ENCODE measurements at places on chromosomes 6 and 20. TPM values are rescaled to one million over a fixed set of nuclear protein-coding genes. Genes with fewer than 3 reads are reported as not detected.

- H3K27me3 ChIP-seq = no peaks in the 10 kb centered on the region
- no peak overlapping the region for H3K27ac ChIP-seq
- no peaks in the 10 kb centered on the region for H3K36me3 ChIP-seq
- no peaks in the 10 kb centered on the region for H3K4me1 ChIP-seq
- peak; percentile 59 for DNase-seq
These were observed 154.9 kb downstream of the OR2B2 start for GRCh38 chr6:27757307-27757706.

DNA sequence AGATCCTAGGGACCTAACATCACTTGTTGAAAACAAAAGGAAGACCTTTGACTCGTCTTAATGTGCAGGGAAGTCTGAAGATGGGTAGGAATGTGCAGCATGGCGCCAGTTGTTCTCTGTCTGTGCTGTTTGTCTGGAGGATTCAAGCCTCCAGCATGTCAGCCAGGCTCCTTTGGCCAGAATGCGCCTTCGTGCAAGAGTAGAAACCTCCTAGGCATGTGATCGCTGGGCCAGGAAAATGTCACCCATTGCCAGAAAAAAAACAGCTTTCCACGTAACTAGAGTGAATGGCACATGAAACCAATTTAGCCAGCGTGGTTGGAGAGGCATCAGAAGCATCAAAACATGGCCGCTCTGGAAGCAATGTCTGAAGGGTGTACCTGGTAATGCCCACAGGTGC lies 132.7 kb downstream of the EDN1 start:
- H3K36me3 ChIP-seq = no peaks in the 10 kb centered on the region
- no peak for DNase-seq
- H3K27ac ChIP-seq = no peak overlapping the region
- no peak overlapping the region for H3K4me3 ChIP-seq
- no peaks in the 10 kb centered on the region for H3K4me1 ChIP-seq

- peak; percentile 56 for DNase-seq
- H3K27ac ChIP-seq = peak within 1 kb of the TSS; percentile 44
These were observed at the start of gene SAMD10 for GRCh38 chr20:63979557-63980316. TSS of gene SAMD10 (minus strand) at chr20:63979642. CDS start at chr20:63979467, 175 bp downstream.

DNA sequence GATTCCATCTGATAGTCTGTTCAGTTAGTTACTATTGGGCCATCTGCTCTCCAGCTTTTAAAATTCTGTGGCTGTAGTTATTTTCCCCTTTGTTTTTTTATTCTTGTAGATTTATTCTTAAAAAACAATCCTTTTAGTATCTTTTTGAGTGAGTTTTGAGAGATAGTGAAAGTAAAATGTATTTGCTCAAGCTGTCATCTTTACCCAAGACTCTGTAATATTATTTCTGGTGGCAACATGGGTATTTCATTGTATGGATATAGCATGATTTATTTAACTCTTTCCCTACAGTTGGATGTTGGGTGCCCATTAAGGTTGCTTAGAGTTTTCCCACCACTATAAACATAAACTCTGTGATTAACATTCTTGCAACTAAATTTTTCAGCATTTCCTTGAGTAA lies 24.6 kb downstream of the STK4 start:
- H3K27me3 ChIP-seq = no peaks in the 10 kb centered on the region
- peak overlapping the region; percentile 79 for H3K27ac ChIP-seq
- peaks cover 67% of the 10 kb centered on the region for H3K4me1 ChIP-seq

- H3K36me3 ChIP-seq = no peaks in the 10 kb centered on the region
- no peak for DNase-seq
- H3K27me3 ChIP-seq = no peaks in the 10 kb centered on the region
- no peak overlapping the region for H3K4me3 ChIP-seq
These were observed 33.8 kb downstream of the KIF16B start for GRCh38 chr20:16539280-16540021.

GRCh38 chr20:39986173-39986904 lies 702.7 kb downstream of the MAFB start:
- peak; percentile 25 for DNase-seq
- peaks cover 4% of the 10 kb centered on the region for H3K4me1 ChIP-seq
- H3K27ac ChIP-seq = peak overlapping the region; percentile 80
- H3K4me3 ChIP-seq = no peak overlapping the region
- H3K36me3 ChIP-seq = no peaks in the 10 kb centered on the region

DNA sequence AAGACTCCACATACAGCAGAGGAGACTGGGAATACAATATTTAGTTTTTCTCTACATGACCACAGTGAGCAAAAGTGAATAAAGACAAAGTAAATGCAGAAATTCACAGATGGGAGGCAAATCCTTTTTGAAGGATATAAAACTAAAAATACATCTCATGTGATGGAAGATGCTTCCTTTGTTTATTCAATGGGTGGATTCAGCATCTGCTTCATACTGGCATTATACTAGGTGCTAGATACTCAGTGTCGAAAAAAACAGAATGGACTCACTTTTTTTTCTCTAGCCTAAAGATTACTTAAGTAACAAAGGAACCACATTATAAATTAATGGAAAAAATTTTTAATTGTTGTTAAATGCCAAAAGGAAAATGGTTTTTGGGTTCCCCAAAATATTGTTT lies 216.2 kb downstream of the TRDN start:
- H3K27me3 ChIP-seq = no peaks in the 10 kb centered on the region
- no peak overlapping the region for H3K27ac ChIP-seq
- no peaks in the 10 kb centered on the region for H3K36me3 ChIP-seq
- H3K4me3 ChIP-seq = no peak overlapping the region
- no peak for DNase-seq

- no peak for DNase-seq
- no peaks in the 10 kb centered on the region for H3K27me3 ChIP-seq
- no peak overlapping the region for H3K27ac ChIP-seq
- H3K4me1 ChIP-seq = no peaks in the 10 kb centered on the region
- no peaks in the 10 kb centered on the region for H3K36me3 ChIP-seq
These were observed 61.6 kb upstream of the ADGRG6 start for GRCh38 chr6:142240179-142240578.

- no peak overlapping the region for H3K27ac ChIP-seq
- H3K27me3 ChIP-seq = no peaks in the 10 kb centered on the region
- peaks cover 21% of the 10 kb centered on the region for H3K36me3 ChIP-seq
- no peak for DNase-seq
- H3K4me3 ChIP-seq = no peak overlapping the region
- H3K4me1 ChIP-seq = no peaks in the 10 kb centered on the region
These were observed 17.9 kb downstream of the RRBP1 start for GRCh38 chr20:17664025-17664633.

- no peaks in the 10 kb centered on the region for H3K27me3 ChIP-seq
- no peak for DNase-seq
- H3K36me3 ChIP-seq = no peaks in the 10 kb centered on the region
- no peak overlapping the region for H3K4me3 ChIP-seq
These were observed 42.2 kb downstream of the DTNBP1 start for GRCh38 chr6:15620611-15621010.

GRCh38 chr6:3318821-3319540 lies 60.2 kb downstream of the PSMG4 start:
- H3K36me3 ChIP-seq = no peaks in the 10 kb centered on the region
- no peak overlapping the region for H3K4me3 ChIP-seq
- H3K27me3 ChIP-seq = no peaks in the 10 kb centered on the region
- DNase-seq = no peak

GRCh38 chr6:166413491-166413951 lies 30.8 kb upstream of the MPC1 start:
- DNase-seq = no peak
- H3K27ac ChIP-seq = no peak overlapping the region
- no peak overlapping the region for H3K4me3 ChIP-seq
- H3K27me3 ChIP-seq = no peaks in the 10 kb centered on the region

JPH2 gene
- total RNA-seq = 7.4 TPM

DNA sequence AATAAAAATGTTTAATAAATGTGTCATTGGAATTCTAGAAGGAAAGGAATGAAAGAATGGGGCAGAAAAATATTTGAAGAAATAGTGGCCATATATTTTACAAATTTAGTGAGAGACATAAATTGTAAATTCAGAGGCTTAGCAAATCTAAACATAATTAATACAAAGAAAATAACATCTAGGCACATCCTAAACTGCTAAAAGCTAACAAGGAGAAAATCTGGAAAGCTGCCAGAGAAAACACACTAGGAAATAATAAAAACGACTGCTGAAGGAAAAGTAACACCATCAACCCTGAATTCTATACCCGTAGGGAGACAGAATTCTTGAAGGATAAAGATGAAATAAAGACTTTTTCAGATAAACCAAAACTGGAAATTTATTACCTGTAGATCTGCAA lies 23.8 kb downstream of the CYB5R4 start:
- no peaks in the 10 kb centered on the region for H3K27me3 ChIP-seq
- no peak overlapping the region for H3K27ac ChIP-seq
- peaks cover 6% of the 10 kb centered on the region for H3K4me1 ChIP-seq
- H3K4me3 ChIP-seq = no peak overlapping the region
- no peak for DNase-seq

- H3K36me3 ChIP-seq = peaks cover 30% of the 10 kb centered on the region
- H3K4me3 ChIP-seq = peak within 1 kb of the TSS; percentile 97
- no peaks in the 10 kb centered on the region for H3K27me3 ChIP-seq
- peak; percentile 80 for DNase-seq
- peaks cover 22% of the 10 kb centered on the region for H3K4me1 ChIP-seq
- H3K27ac ChIP-seq = peak within 1 kb of the TSS; percentile 85
These were observed at the start of gene EIF6 for GRCh38 chr20:35284267-35284991. TSS of gene EIF6 (minus strand) at chr20:35284772. CDS start at chr20:35284487, 285 bp downstream.

TGM2 gene
- total RNA-seq = 174 TPM

DNA sequence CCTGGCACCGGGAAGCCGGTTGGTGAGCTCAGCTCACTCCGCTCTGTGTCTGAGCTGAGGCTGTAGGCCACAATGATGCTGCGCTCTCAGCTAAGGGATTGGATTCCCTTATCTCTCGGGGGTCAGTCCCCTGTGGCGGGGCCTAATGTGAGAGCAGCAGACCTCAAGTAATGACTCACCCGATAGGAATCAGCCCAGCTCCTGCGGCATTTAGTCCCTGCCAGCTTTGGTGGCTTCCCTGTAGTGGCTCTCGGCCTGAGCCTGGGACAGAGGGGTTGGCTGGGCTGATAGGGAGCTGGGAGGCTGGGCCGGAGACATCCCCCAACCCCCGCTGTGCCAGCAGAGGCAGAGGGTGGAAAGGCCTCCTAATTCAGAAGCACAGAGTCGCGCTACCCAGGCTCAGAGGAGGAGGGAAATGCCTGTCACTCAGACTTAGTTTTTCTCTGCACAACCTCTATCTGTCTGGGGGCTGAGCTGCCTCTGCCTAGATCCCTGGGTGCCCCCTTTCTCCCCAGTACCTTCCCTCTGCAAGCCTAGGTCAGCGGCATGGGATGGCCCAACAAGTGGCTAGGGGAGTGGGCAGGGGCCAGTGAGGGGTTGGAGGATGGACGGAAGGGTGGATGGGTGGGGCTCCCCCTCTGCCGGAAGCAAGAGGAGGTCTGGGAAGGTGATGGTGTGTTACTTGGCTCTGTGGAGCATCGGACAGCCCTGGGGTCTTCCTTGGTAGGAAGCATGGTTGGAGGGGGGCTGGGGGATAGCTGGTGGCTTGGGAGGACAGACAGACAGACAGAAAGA lies 92.2 kb downstream of the CDH22 start:
- no peak for DNase-seq
- no peaks in the 10 kb centered on the region for H3K4me1 ChIP-seq
- no peak overlapping the region for H3K4me3 ChIP-seq
- peaks cover 70% of the 10 kb centered on the region for H3K27me3 ChIP-seq

DNA sequence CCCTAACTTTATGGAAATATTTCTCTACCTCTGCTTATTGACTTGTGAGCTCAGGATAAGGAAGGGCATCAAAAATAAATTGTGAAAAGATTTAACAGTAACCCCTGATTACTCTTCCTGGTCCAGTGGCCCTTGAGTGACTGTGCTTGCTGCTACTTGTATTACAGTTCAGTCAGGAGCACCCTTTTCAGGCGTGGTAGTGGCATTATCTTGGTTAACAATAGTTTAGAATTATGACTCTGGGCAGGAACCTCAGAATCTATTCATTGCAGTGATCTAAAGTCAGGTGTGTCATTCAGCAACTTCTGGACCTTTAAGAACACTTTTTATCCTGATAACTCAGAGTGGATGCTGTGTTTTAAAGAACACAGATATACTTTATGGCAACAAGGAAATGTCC lies 43.4 kb downstream of the FAM135A start:
- no peaks in the 10 kb centered on the region for H3K4me1 ChIP-seq
- H3K36me3 ChIP-seq = peaks cover 15% of the 10 kb centered on the region
- no peaks in the 10 kb centered on the region for H3K27me3 ChIP-seq
- H3K4me3 ChIP-seq = no peak overlapping the region
- no peak overlapping the region for H3K27ac ChIP-seq

DNA sequence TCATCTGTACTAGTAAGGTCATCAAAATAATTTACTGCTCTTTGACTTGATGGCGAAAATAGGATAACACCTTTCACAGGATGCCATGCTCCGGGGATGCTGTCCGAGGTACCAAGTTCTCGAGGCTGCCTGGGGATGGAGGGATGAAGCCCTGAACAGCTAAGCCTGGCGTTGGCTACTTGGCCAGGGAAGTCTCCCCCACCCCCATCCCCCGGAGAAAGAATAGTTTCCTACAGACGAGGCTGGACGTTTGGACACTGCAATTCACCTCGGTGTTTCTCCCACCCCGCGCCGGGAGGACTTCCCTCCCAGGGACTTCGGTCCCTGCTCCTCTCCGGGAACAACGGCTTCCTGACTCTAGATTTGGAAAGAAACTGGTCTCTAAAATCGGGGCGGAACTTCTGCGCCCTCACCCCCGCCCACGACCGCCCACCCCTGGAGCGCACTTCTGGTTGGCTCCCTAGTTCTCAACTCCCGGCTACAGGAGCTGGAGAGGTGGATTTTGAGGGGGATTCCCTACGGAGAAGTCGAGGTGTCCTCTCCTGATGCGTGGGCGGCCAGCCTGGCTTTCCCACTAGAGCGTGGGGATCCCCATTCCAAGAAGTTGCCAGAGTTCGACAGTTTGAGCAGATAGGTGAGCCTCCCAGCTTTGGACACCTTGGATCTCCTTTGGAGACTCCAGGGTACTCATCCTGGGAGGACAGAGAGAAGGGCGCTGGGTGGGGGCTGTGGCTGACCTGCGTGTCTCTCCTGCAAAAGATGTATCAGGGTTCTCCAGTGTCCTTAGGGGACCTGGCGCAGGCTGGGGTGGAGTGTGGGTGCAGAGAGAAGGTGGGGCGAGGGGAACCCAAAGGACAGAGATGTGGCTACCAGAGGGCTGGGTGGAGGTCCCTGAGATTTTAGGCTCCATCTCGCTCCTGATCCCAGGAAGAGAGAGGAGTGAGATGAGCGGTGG lies 1.1 kb downstream of the PCSK2 start:
- no peak overlapping the region for H3K27ac ChIP-seq
- H3K4me1 ChIP-seq = peaks cover 6% of the 10 kb centered on the region
- no peak for DNase-seq

MDFI gene
- total RNA-seq = 45.9 TPM

- H3K27me3 ChIP-seq = no peaks in the 10 kb centered on the region
- H3K36me3 ChIP-seq = no peaks in the 10 kb centered on the region
- no peak overlapping the region for H3K27ac ChIP-seq
- no peaks in the 10 kb centered on the region for H3K4me1 ChIP-seq
These were observed 18.9 kb upstream of the MAS1 start for GRCh38 chr6:159871906-159872305.

Data from left lung (tissue), 14 donors.